Kidney epithelial cell (primary cell): ENCODE measurements at places on chromosomes 16 and 17.

DNA sequence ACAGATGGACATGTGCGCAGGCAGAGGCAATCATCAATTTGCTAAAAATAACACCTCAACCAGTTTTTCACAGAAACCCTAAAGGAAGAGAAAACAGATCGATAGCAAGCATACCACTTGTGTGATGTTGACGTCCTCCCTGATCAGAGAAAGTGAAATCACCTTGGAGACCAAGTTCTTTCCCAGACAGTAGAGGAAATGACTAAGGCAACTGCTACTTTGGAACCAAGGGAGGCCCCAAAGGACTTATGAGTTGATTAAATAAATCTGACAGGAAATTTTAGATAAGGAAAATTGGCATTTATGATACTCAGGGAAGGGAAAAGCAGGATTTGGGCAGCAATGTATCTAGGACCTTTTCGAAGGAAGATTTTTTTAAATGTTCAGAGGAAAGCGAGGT, 267.1 kb upstream of the ASIC2 start:
- DNase-seq = no peak

- DNase-seq = no peak
Measured at GRCh38 chr17:3528403-3528851, 29.2 kb downstream of the TRPV3 start.

DNA sequence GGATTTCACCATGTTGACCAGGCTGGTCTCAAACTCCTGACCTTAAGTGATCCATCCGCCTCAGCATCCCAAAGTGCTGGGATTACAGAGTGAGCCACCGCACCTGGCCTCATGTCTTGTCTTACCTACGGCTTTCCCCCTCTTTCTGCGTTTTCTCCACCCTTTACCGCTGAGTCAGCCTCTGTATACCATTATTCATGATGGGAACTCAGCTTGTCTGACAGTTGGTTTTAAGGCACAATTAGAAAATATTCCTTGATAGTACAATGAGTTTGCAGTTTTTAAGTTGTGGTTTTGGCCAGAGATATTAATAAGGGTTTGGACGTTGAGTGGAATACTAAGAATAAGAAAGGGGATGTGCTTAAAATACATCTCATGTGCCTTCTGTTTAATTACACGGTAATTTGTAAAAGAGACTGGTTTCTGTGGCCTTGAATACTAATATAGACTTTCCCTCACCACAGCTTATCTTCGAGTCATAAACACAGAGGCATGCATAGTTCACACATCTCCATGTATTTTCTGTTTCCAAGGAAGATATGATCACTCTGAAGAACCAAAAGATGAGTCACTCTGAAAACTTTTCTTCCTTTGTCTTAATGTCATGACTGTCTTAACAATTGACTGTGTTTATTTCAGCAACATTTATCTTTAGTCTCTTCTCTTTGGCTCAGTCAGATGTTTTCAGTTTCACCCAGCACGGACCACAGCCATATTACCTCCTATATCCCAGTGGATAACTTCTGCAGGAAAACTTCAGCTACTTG, 54.4 kb downstream of the PITPNC1 start:
- DNase-seq = no peak

GRCh38 chr17:64032081-64032480, 11.6 kb upstream of the ICAM2 start:
- no peak for DNase-seq

GRCh38 chr17:29005936-29006511, at the start of gene SEZ6:
Gene SEZ6 (minus strand): TSS chr17:29006033. CDS start chr17:29005869, 164 bp downstream.
- no peak for DNase-seq

DNA sequence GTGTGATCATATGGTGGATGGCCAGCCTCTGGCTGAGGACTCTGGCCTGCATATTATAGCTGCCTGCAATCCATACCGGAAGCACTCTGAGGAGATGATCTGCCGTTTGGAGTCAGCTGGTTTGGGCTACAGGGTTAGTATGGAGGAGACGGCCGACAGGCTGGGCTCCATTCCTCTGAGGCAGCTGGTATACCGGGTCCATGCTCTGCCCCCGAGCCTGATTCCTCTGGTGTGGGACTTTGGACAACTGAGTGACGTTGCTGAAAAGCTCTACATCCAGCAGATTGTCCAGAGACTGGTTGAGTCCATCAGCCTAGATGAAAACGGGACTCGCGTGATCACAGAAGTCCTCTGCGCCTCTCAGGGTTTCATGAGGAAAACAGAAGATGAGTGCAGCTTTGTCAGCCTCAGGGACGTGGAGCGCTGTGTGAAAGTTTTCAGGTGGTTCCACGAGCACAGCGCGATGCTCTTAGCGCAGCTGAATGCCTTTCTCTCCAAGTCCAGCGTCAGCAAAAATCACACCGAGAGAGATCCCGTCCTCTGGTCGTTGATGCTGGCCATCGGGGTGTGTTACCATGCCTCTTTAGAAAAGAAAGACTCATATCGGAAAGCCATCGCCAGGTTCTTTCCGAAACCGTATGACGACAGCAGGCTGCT, 69.0 kb upstream of the ENDOV start:
- no peak for DNase-seq

- DNase-seq = no peak
Measured at GRCh38 chr17:13920413-13920812, 148.9 kb upstream of the COX10 start.

DNA sequence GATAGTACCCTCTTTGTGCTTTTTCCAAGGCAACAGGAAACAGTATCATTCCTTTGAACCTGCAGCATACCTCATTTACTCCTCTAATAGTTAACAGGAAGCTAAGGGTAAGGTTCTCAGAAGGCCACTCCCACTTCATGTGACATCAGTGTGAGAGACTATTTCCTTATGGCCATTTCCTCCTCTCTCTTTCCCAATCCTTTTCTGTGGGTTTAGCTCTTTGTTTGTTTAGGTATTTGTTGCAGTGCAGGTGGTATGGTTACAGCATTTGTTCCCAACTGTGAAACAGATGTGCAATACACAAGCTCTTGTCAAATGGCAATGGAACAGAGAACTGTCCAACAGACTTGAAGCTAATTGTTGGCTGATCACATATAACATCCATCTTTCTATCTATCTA, 14.7 kb downstream of the TMC5 start:
- DNase-seq = peak; percentile 42

- no peak for DNase-seq
Measured at GRCh38 chr17:71229070-71229469, 891.8 kb upstream of the SOX9 start.

DNA sequence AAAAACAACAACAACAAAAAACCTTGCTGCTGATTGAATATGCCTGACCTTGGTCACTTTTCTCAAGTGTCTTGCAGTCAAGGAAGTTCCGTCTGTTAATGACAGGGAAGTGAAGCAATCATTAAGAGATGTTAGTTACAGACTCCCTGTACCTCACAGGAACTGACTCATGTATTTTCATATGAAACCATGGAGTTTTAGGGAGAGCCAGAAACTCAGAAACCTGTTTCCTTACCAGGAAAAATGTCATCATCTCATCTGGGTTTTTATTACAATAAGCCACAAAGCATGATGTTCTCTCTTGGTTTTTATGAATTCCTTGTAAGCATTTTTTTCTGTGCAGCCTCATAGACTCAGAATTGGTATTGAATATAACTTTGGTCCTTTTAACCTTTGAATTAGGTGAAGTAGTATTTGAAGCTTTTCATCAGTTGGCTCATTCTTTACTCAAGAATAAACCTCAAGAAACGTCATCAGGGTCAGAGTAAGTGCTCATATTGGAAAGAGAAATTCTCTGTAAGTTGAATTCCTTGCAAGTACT, 10.3 kb downstream of the LYRM1 start:
- peak; percentile 84 for DNase-seq

DNA sequence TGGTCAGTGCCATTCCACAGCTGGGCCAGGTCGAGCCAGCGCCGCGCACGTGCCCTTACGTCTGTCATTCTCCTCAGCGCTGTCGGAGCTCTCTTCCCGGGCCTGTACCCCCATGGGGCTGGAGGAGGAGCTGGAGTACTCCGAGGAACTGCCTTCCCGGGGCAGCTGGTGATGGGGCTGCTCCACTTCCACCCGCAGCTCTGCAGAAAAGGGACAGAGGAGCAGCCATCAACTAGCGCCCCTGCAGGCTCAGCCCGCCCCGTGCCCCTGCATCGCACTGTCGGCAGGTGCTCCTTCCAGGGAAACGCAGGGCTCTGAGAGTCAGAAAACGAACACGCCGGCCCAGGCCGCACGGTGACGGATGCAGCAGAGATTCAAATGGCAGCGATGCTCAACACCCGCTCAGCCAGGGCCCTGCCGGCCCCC, 20.9 kb downstream of the MAP1LC3B start:
- no peak for DNase-seq

- no peak for DNase-seq
Measured at GRCh38 chr16:48555155-48555554, 54.8 kb downstream of the N4BP1 start.

DNA sequence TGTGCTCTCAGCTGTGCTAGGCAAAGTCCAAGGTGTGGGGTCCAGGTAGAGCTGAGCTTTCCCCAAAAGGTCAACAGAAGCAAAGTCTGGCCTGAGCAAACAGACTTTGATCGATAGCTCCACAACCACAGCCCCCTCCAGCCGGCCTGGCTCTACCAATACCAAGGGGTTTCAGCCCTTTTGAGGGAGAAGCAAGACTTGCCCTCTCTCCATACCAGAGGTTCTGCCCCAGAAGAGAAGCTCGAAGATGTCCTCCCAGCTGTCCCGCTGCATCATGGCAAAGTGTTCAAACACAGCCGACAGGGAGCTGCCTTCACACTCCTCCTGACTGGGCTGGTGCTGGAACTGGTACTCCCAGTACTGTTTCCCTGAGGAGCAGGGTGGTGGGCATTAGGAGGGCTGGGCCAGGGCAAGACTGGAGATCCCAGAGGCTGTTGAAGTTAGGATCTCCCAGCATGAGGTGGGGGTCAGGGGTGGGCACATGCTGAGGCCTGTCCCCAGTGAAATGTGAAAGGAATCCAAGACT, 1.7 kb downstream of the VTN start:
- DNase-seq = no peak

DNA sequence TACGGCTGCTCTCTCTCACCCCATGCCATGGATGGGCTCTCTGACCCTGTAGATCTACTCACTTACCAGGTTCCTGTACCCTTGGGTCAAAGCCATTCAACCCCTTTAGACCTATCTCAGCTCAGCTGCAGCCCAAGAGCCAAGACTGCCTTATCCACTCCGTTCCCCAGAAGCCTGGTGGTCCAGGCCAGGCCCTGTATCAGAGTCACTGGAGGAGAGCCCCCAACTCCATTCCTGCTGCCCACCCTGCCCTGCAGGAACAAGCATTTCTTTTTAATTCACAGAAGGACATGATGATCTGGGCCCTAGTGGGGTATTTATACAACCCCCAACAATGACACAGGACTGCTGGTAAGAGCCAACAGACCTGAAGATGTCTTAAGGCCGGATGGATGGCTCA, 76.8 kb downstream of the AIPL1 start:
- no peak for DNase-seq

DNA sequence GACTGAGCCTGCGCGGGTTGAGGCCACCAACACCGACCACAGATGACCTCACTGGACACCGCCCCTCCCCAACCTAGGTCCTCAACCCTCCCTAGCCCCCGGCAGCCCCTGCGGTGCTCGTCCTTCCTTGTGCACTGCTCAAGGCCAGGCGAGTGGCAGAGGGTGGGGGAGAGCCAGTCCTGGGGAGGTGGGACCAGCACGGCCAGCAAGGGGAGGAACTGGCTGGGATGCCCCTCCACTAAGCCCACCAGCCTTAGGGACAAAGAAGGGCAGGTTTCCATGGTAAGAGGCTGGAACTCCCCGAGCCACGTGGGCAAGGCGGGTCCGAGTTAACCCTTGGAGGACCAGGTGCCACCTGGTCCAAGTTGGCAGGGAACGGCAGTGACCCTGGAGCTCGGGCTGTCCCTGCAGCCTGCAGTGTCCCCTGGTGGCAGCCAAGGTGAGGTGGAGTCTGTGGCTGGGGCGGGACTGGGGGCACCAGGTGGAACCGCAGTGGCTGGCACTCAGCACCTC, 9.2 kb downstream of the FSCN2 start:
- DNase-seq = no peak

- DNase-seq = no peak
Measured at GRCh38 chr17:19301274-19301951, 61.1 kb downstream of the B9D1 start.
